ENCODE measurements at places on chromosomes 1 and 21.
A peak's percentile ranks its signal among the peaks of the same experiment; 100 is the strongest.

GRCh38 chr1:19113697-19114092, 96.4 kb downstream of the UBR4 start:
- no peak for DNase-seq

GRCh38 chr1:213464786-213465460, 413.9 kb downstream of the RPS6KC1 start:
- no peak for DNase-seq

DNA sequence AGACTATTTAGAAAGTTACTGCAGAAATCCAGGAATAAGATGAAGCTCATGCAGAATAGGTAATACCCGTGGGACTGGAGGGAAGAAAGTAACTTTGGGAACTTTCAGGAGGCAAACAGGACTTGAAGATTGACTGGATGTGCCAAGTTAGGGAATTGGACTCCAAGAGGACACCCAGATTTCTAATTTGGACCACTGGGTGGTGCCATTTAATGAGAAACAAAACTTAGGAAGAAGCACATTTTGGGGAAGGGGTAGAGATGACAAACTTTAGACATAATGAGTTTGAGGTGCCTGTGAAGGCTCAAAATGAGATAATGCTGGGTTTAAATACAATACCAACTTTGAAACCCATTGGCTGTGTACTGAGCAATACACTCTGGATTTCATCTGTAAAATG, 3.3 kb upstream of the B4GALT3 start:
- DNase-seq: peak; percentile 47

DNA sequence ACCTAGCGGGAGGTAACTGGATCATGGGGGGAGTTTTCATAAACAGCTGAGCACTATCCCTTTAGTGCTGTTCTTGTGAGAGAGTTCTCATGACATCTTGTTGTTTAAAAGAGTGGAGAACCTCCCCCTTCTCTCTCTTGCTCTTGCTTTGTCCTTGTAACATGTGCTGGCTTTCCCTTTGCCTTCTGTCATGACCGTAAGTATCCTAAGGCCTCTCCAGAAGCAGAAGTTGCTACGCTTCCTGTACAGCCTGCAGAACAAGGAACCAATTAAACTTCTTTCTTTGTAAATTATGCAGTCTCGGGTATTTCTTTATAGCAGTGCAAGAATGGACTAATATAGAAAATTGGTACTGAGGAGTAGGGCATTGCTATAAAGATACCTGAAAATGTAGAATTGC, 515.6 kb downstream of the NEGR1 start:
- peak; percentile 23 for DNase-seq

GRCh38 chr1:3789421-3790300, 6.6 kb downstream of the LRRC47 start:
- no peak for DNase-seq

GRCh38 chr1:188668083-188668482, 1809.6 kb downstream of the BRINP3 start:
- DNase-seq: no peak

DNA sequence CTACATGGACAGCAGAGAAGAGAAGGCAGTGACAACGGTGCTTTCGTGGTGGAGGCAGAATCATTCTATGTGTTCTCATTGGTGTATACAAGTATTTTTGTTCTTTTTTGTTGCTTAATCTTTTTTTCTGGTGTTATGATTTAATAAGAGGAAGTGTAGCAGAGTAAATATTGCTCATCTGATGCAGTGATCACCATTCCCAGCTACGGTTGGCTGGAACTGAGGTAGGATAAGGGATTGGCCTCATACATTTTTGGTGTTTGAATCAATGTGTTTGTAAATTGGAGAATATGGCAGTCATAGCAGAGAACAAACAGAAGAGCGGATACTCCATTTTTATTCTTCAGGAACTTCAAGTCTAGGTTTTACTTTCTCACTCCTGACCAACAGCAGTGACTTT, 76.6 kb downstream of the UBE2U start:
- DNase-seq: no peak

- peak; percentile 65 for DNase-seq
These were observed 48.7 kb downstream of the DMAP1 start for GRCh38 chr1:44261962-44262361.

DNA sequence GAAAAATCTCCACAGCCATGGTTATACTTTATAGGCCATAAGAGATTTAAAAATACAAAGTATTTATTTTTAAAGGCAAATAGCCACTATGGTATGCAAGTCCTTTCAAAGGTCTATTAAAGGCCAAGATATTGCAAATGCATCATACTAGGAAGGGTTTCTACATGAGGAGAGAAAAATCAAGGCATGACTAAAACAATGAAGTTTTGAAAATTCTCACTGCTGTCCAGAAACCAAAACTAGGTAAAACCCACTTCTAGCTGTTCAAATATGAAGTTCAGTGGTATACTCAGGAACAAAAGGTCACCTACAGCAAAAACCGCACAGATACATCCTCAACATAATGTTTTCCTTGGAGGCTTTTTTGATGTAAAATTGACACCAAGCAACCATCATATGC, 75.0 kb downstream of the EPS15 start:
- no peak for DNase-seq

DNA sequence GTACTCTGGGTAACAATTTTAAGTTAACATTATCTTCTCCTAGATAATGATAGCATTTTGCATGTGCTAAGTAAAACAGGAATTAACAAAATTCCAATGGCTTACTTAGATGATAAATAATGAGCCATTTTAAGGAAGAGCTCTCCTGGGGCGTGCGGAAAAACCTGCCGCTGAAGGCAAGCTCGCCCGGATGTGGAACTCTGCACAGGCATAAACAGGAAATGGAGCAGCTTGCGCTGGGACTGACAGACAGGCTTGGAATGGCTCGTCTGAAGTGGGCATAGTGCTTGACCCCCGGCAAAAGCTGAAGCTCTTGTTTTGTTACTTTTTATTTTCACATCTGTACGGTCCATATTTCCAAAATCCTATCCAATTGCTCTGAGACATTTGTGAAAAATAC, 169.2 kb downstream of the ZNF281 start:
- DNase-seq: peak; percentile 37

GRCh38 chr1:19091196-19091953, 118.7 kb downstream of the UBR4 start:
- DNase-seq: no peak

Measured in suppressor macrophage treated with lipopolysaccharide for 4 hours (primary cell).